ENCODE measurements at places on chromosomes 11 and 22.
A peak's percentile ranks its signal among the peaks of the same experiment; 100 is the strongest.

DNA sequence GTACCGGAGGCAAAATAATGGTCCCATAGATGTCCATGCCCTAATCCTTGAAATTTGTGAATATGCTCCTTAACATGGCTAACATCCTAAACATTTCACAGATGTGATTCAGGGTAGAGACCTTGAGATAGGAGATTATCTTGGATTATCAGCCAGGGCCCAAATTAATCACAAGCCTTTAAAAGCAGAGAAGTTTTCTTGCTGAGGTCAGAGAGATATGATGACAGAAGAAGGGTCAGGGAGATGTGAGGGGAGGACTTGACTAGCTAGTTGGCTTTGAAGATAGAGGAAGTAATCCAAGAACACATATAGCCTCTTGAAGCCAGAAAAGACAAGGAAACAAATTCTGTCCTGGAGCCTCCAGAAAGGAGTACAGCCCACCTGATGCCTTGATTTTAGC is 19.1 kb upstream of the FDX1 start:
- DNase-seq, result no peak

DNA sequence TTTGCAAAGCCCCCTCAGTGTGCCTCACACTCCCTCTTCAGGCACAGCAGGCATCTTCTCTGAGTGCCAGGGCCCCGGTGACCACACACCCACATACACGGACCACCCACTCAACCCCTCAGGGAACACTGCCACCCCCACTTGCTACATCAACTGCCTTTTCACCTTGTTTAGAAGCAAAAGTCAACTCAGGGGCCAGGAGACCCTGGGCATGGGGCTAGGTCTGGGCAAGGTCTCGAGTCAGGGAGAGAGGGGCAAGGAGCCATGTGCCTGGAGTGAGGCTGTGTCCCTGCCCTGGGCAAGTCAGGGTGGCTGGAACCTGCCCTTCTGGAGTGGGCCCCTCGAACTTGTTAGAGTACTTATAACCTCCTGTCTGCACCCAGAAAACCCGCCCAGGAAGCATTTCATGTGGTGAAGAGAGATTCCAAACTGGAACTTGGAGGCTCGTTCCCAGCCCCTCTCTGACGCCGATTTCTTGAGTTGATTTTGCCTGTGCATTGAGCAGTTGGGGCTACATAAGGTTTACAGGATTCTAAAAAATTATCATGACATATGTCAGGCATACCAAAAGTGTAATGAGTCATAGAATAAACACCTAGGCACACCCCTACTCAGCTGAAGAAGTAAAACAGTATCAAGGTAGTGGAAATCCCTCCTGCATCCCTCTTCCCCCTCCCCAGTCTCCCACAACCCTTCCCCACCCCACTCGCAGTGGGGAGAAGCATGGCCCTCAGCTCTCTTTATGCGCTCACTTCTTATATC is 74.3 kb downstream of the MYEOV start:
- no peak for DNase-seq

DNA sequence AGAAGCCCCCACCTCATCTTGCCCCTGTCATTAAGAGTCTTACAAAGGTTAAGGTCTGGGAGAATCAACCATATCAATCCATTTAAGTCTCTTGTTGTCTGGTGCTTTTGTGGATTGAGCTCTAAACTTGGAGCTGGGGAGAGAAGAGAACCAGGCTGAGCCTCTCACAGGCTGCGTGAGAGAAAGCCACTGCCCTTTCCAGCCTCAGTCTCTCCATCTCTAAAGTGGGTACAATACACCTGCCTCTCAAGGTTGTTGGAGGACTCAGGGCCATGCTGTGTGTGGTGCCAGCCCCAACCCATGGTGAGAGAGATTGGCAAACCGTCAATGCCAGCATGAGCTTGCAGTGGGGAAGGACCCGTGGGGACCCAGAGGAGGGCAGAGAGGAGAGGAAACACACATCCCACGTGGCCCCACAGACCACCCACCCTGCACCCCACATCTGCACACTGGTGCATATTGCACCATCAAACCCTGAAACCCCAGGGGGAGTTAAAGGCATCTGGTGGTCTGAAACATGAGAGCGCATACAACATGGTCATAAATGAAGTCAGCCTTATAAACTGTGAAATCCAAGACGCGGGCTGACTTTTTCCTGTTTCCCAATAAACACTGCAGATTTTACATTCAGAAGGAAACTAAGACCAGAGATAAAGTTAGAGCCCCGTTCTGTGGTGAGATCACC is 27.5 kb upstream of the FBLN1 start:
- DNase-seq, result no peak

- no peak for DNase-seq
Measured at GRCh38 chr11:30859669-30860068, 273.5 kb upstream of the MPPED2 start.

DNA sequence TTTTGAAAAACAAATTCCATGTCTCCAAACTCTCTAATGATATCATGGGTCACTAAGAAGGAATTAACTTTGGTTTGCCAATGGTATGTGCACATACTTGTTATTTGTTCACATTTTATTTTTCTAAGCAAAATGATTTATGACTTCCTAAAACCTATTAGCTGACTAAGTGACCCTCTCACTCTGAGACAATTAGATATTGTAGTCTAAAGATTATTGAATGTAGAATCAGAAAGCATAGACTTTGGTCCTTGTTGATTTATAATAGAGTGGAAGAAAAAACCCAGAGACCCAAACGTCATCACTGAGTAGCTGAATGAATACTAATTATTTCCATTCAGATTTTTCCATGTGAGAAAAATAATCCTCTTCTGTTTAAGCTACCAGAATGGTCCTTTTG is 243.5 kb upstream of the ANO3 start:
- peak; percentile 36 for DNase-seq

DNA sequence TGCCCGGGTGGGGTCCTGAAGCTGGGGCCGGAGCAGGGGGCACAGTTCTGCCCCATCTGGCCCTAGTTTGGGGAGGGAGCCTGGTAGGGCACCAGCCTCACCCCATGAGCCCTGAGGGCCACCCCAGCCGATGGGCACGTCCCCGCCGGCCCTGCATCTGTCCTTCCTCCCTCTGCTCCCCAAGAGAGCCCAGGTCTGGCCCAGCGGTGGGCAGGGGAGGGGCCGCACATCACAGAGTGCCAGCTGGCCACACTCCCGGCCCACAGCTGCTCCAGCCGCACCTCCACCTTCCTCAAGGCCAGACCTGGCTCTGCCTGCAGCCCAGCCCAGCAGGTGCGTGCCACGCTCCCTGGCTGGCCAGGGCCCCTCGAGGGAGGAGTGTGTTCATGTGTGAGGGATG is 21.6 kb downstream of the BRSK2 start:
- DNase-seq, result no peak

- peak; percentile 53 for DNase-seq
Measured at GRCh38 chr11:15969701-15970329, 386.5 kb downstream of the SOX6 start.

- DNase-seq, result no peak
Measured at GRCh38 chr11:18046116-18046777, at the start of gene TPH1. Gene TPH1 (minus strand): TSS chr11:18046269. CDS start chr11:18040762, 5,507 bp downstream.

DNA sequence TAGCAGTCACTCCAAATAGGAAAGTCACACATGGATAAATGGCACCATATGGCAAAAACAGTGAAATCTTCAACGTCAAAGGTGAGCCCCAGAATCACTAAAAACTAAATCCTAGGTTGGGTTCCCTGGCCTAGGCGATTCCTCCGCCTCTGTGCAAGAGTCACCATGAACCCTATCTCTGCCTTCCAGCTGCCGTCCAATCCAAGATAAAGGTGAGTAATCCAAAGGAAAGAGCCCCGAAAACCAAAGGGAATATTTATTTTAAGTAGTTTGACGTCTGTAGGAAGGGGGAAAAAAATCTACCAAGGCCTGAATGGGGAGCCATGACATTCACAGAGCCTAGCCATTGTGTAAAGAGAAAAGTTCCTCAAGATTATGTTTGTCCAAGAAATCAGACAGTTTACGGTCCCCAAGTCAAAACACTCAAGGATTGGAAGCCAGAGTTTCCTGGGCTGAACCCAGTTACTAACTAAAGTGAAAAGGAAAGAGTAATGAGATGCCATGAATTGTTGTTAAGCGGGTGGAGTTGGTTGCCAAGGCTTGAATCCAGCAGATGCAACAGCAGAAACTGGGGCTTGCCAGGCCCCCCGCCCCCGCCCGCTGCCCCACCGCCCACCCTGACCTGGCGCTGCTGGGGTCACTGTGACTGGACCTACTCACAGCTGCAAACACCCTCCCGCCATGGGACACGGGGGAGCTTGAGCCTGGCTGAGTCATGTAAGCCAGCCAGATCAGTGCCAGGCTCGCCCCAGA is 39.7 kb upstream of the ETS1 start:
- no peak for DNase-seq

DNA sequence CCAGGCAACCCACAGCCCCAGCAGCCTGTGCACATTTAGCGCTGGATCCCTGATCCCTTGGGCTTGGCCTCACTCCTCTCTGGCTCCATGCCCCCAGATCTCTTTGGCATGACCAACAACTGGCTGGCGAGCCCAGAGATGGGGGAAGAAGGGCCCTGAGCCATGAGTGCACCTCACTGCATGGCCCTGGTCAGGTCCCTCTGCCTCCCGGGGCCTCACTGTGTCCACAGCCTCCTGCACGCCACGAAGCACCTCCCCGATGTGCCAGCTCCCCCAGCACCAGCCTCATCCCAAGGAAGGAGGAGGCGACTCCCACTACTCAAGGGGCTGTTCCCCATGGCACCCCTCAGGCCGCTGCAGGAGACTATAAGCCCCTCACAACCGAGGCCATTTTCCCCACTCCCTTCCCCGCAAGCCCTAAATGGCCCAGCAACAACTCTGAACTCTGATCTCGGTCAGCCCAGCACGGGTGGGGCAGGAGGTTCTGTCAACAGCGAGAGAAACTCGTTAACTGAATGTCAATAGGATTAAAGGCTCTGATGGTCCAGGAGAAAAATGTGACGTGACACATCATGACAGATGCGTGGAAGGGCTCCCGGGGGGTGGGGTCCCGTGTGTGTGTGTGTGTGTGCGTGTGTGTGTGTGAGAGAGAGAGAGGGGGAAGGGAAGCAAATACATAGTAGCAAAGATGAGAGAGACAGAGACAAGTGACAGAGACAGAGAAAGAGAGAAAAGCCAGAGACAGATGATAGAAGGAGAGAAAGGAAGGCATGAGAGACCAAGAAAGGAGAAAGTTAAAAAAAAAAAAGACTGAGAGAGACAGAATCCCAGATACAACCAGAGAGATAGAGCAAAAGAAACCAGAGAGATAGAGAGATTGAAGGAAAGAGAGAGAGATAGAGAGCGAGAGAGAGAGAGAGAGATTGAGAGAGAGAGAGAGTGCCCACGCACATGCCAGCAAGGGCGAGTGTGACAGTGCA is 28.4 kb upstream of the SYT7 start:
- DNase-seq, result no peak

DNA sequence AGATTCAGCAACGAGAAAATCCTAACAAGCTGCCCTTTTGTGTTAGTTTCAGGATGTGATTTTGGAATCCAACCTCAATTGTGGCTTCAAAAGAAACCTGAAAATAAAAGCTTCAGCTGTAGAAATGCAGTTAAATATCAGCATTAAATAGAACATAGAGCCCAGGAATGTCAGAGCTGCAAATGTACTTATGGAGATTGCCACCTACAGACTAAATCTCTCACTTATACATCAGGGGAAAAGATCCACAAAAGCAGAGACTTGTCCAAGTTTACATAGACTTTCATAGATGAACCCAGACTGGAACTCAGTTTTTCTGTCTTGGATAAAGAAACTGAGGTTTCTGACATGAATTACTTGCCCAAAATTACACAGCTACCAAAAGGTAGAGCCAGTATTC is 446.6 kb downstream of the DLG2 start:
- DNase-seq, result no peak

DNA sequence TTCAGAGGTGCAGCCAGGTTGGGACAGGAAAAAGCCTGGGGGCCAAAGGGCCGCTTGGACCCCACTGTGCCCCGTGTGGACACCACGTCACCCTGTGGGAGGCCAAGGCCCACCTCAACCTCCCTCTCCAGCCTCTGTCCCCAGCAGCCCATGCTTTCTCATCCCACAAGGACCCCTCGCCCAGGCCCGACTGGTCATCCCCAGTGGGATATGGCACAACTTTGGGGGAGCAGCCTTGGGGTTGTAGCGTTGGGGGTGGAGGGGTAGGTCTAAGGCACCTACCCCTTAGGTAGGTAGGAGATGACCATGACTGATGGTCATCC is 44.0 kb downstream of the IGF2 start:
- no peak for DNase-seq

DNA sequence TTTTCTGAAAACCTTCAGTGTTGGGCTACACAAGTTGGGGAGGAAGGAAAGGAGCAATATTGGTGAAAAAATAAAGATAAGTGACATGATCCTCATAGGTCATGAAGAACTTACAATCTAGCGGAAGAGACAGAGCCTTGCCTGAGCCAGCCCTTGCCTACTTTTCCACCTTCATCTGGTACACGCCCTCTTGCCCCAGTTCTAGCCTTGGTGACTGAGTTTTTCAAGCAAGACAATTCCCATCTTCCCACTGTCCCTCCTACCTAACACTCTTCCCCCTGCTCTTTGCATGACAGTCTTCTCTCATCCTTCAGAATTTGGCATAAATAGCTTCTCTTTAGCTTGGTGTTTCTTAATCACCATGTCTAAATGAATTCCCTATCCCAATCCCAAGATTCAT is 42.6 kb downstream of the BBOX1 start:
- no peak for DNase-seq

- DNase-seq, result no peak
Measured at GRCh38 chr11:134538742-134539141, 126.7 kb upstream of the B3GAT1 start.

DNA sequence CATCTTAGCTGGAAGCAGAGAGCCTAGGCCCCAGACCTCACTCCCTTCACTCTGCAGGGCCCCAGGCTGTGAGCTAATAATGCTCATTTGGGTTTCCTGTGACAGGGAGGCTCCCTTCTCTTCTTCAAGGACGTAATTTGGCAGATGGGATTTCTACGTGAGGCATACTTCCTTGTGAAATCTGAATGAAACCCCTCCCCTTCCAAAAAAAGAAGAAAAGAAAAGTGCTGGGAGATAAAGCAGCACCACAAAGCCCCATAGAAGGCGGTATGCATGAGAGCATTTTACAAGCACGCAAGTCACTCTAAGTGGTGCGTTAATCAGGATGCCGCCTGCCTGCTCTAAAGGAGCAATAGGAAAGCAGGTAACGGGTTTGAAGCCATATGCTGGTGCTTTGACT is 5.7 kb downstream of the P2RX3 start:
- no peak for DNase-seq
